ENCODE measurements at places on chromosomes 1 and 21. TPM values are rescaled to one million over a fixed set of nuclear protein-coding genes. Genes with fewer than 3 reads are reported as not detected.

The PSMA5 gene
- 85.7 TPM for total RNA-seq

- no peak for DNase-seq
These were observed 1.6 kb upstream of the HAX1 start for GRCh38 chr1:154270833-154271232.

- DNase-seq = no peak
These were observed 1024.8 kb downstream of the PLA2G4A start for GRCh38 chr1:187853505-187853904.

DNA sequence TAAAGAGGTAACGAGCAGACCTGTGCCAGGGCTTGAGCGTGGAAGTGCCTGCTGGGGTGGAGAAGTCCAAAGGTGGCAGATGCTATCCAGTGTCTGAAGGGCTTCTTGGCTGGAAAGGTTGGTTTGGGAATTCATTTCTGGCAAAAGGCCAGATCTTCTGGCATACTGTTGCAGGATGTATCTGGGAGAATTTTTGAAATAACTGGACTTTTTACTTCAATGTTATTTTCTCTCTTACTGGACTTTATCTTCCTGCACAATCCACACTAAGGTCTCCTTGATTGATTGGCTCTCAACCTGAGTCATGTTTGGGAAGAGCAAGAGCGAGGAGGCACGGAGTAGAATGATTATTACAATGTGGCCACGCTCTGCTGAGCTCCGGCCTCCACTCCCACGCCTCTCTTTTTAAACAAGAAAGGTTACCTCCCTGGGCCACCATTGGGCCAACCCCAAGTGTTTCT lies 278.4 kb downstream of the TM2D1 start:
- no peak for DNase-seq

The IL10 gene
- total RNA-seq = not detected

GRCh38 chr21:14773777-14774345 lies 227.7 kb upstream of the SAMSN1 start:
- no peak for DNase-seq

The ANGPTL3 gene
- 2.6 TPM for total RNA-seq

The CLCA4 gene
- total RNA-seq = 0.10 TPM

DNA sequence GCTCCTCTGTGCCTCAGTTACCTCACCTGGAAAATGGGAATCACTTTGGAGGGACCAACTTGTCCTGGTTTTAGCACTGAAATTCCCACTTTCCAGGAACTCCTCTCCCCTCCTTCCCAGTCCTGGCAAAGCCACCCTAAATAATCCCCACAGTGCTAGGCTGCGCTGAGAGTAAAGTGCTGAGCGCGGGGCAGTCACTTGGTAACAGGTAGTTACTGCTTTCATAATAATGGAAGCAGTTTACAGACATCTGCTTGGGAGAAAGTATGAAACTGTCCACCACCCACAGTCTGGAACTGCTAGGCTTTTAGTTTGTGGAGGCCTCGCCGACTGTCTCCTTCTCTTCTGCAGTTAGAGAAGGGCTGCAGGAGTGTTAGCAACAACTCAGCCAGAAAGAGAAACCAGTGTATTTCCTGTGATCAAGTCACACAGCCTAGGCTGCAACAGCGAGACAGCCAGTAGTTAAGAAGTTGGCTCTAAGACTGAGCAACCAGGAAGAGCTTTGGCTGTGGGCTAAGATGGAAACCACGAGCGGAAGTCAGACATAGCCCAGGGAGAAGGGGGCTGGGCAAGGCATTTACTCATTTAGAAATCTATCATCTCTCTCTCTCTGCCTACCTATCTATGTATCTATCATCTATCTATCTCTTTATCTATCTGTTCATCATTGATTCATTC lies 30.8 kb upstream of the ABCG1 start:
- DNase-seq = no peak

All from type B pancreatic cell (in vitro differentiated cells).